ENCODE measurements at places on chromosomes 11 and 22. TPM values are rescaled to one million over a fixed set of nuclear protein-coding genes. Genes with fewer than 3 reads are reported as not detected.
A peak's percentile ranks its signal among the peaks of the same experiment; 100 is the strongest.

DNA sequence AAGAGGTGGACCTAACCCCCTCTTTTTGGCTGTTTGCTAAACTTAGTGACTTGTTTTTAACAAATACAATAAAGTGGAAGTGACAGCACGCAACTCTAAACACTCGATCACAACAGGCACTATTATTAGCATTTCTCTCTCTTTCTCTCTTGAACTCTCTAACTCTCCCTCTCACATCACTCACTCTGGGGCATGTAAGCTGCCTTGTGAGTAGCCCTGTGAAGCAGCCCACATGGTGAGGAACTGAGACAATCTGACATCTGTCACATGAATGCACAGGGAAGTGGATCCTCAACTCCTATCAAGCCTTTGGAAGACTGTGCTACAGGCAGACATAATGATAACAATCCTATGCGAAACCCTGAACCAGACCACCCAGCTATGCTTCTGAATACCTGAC is 609.0 kb upstream of the CNTN5 start:
- no peak overlapping the region for H3K4me3 ChIP-seq
- no peak for DNase-seq

- H3K27me3 ChIP-seq, result no peaks in the 10 kb centered on the region
- no peaks in the 10 kb centered on the region for H3K36me3 ChIP-seq
- no peaks in the 10 kb centered on the region for H3K4me1 ChIP-seq
- H3K4me3 ChIP-seq, result no peak overlapping the region
- no peak for DNase-seq
Measured at GRCh38 chr11:65077451-65077850, 6.4 kb downstream of the CDCA5 start.

DNA sequence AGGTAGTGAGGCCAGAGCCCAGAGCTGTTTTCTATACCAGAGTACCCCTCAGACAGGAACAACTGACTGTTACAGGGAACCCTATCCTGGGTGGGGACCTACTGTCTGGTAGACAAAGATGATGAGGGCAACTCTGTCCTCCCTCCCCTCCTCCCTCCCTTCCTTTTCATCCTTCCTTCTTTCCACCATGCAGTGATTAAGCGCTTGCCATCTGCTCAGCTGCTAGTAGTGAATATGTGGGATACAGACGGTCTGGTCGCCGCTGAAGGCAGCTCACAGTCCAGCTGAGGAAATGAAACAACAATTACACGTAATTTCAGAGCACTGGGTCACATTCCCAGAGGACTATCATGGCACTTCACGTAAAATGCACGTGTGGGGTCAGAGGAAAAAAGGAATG is 597.1 kb downstream of the BUD13 start:
- H3K36me3 ChIP-seq, result no peaks in the 10 kb centered on the region
- peaks cover 43% of the 10 kb centered on the region for H3K27me3 ChIP-seq
- H3K27ac ChIP-seq, result no peak overlapping the region
- peaks cover 11% of the 10 kb centered on the region for H3K4me1 ChIP-seq

GRCh38 chr11:55726715-55727324 is 46.4 kb upstream of the OR5D13 start:
- H3K27ac ChIP-seq, result no peak overlapping the region
- H3K4me3 ChIP-seq, result no peak overlapping the region
- H3K27me3 ChIP-seq, result no peaks in the 10 kb centered on the region
- H3K4me1 ChIP-seq, result no peaks in the 10 kb centered on the region
- no peak for DNase-seq

GRCh38 chr11:70174547-70175235 is 28.4 kb upstream of the FADD start:
- DNase-seq, result no peak
- H3K4me3 ChIP-seq, result no peak overlapping the region
- no peaks in the 10 kb centered on the region for H3K4me1 ChIP-seq
- H3K27me3 ChIP-seq, result peaks cover 12% of the 10 kb centered on the region
- no peaks in the 10 kb centered on the region for H3K36me3 ChIP-seq
- no peak overlapping the region for H3K27ac ChIP-seq

DNA sequence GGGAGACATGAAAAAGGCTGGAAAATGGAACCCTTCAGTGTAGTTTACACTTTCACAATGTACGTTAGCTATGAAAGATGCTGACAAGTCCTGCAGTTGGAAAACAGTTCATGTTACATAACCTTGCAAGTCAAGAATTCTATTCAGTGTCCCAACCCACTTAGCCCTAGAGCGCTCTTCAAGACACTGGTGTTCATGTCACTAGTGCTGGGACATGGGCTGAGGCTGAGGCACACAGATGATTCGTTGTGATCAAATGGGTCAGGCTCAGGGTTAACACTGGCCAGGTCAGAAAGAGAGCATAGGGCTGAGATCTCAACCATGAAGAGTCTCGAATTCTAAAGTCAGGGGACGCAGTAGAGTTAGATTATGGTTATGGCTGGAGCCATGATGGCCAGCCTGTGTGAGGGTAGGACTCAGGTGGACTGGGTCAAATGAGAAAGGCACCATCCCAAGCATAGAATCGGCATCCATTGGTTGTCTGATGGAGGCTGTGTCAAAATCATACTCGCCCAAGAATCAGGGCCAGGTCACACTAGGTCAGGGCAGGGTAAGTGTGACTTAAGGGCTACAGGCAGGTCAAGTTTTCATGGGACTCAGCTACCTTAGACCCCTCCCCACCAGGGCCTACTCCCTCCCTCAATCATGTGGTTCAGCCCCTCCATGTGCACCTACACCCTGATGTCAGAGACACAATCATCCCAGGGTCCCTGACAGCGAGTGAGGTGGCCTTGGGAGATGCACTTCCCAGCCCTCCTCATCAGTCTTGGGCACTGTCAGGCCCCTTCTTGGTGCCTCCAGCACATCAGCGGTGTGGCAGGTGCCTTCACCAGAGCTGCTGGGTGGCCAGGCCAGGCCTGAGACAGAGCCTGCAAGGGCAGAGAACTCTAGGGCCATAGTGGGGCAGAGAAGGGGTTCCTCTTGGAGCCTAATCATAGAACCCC is 20.2 kb downstream of the IGLL5 start:
- DNase-seq, result no peak
- peaks cover 39% of the 10 kb centered on the region for H3K27me3 ChIP-seq
- no peaks in the 10 kb centered on the region for H3K36me3 ChIP-seq

DNA sequence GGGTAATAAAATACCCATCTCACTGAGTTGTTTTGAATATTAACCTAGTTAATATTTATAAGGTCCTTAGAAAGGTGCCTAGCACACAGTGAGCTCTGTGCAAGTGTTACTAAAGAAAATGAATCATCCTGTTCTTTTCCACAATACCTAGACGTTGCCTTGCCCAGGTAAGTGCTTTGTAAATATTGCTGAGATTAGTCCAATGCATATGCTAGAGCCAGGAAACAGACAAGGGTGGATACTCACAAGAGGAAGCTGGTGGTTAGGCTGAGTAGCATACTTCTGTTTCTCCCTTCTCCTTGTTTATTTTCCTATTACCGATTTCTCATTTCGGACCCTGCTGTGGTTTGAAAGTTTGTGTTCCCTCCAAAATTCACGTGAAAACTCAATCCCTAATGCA is 58.1 kb upstream of the BARX2 start:
- no peak overlapping the region for H3K4me3 ChIP-seq
- H3K27ac ChIP-seq, result no peak overlapping the region
- no peaks in the 10 kb centered on the region for H3K27me3 ChIP-seq
- peaks cover 24% of the 10 kb centered on the region for H3K4me1 ChIP-seq

GRCh38 chr11:57637626-57638004 is 12.1 kb downstream of the YPEL4 start:
- H3K4me3 ChIP-seq, result peak overlapping the region; percentile 93
- peak overlapping the region; percentile 83 for H3K27ac ChIP-seq
- DNase-seq, result no peak
- H3K27me3 ChIP-seq, result peaks cover 11% of the 10 kb centered on the region
- peaks cover 40% of the 10 kb centered on the region for H3K4me1 ChIP-seq

DNA sequence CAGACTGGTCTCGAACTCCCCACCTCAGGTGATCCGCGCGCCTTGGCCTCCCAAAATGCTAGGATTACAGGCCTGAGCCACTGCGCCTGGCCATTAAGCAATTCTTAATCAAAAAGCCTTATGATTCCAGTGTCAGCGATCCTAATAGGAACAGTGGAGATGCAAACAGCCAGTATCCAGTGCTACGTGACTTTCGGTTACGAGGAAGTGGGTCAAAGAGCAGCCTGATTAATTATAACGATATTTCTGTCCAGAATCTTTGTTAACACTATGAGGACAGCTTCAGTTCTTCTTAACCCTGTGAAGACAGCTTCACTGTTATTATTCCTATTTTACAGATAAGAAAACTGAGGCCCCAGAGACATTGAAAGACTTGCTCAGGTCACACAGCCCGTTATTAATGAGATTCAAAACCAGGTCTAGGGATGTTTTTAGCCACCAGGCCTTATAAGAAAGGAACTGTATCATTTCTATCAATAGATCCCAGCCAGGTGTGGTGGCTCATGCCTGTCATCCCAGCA is 17.3 kb upstream of the HMOX1 start:
- DNase-seq, result no peak
- no peaks in the 10 kb centered on the region for H3K36me3 ChIP-seq
- no peaks in the 10 kb centered on the region for H3K4me1 ChIP-seq
- H3K27me3 ChIP-seq, result peaks cover 10% of the 10 kb centered on the region
- no peak overlapping the region for H3K27ac ChIP-seq
- H3K4me3 ChIP-seq, result no peak overlapping the region

GRCh38 chr11:123168241-123168640 is 26.8 kb downstream of the CLMP start:
- peaks cover 34% of the 10 kb centered on the region for H3K27me3 ChIP-seq
- H3K27ac ChIP-seq, result no peak overlapping the region
- H3K4me3 ChIP-seq, result no peak overlapping the region
- no peak for DNase-seq
- H3K36me3 ChIP-seq, result no peaks in the 10 kb centered on the region

DNA sequence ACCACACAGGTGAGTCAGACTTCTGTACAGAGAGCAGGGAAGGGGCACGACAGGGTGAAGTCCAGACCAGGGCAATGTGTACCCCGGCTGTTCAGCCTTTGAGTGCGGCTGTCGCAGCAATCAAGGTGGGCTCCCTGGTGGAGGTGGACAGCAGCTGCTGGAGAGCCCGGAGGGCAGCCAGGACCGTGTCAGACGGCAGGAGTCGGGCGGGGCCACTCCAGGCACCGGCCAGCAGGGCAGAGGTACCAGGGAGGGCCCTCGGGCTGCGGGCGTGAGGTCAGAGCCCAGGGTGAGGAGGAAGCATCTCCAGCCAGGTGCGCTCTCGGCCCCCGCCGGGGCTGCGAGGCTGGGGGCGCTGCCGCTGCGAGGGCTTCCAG is 802 bp upstream of the PIM3 start:
- H3K27ac ChIP-seq, result peak overlapping the region; percentile 99
- H3K36me3 ChIP-seq, result peaks cover 31% of the 10 kb centered on the region
- H3K4me1 ChIP-seq, result peaks cover 73% of the 10 kb centered on the region
- no peak for DNase-seq
- H3K27me3 ChIP-seq, result no peaks in the 10 kb centered on the region

DNA sequence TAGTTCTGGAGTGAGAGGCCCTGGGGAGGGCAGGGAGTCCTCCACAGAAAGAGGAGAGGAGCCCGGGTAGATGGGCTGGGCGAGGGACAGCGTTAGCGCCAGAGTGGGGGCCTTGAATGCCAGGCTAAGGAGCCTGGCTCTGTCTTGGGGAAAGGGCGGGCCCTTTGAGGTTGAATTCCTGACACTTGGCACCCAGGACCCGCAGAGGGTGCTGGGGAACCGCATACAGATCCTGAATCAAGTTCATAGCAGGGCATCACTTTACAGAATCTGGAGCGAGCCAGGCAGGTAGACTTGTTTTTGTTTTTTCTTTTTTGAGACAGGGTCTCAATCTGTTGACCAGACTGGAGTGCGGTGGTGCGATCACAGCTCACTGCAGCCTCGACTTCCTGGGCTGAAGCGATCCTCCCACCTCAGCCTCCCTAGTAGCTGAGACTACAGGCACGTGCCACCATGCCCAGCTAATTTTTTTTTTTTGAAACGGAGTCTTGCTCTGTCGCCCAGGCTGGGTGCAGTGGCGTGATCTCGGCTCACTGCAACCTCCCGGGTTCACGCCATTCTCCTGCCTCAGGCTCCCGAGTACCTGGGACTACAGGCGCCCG is 6.1 kb downstream of the CARNS1 start:
- peaks cover 44% of the 10 kb centered on the region for H3K4me1 ChIP-seq

DNA sequence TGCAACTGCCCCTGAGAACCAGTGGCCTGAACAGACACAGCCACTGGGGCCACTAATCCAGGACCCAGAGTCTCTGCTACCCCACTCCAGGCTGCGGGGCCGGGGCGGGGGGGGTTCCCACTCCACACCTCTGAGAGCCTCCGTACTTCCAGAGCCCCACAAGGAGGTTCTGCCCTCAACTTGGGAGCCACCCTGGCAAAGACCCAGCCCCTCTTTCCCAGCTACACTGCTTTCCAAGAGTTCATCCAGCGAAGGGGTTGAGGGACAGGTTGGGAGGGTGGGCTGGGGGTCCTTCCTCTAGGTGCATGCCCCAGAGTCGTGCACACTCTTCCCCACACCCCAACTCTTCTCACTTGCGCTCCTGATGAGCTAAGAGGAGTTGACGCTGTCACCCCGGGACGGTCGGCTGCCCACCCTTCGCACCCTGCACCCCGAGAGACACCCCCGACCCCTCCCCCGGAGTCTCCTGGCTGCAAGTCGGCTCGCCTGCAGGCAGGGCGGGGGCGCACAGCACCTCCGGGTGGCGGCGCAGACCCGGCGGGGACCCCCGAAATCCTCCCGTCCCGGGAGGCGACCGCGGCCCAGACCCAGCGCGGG is 531 bp downstream of the RAB3IL1 start:
- H3K4me3 ChIP-seq, result peak overlapping the region; percentile 78
- no peaks in the 10 kb centered on the region for H3K36me3 ChIP-seq
- peak overlapping the region; percentile 94 for H3K27ac ChIP-seq
- H3K27me3 ChIP-seq, result peaks cover 10% of the 10 kb centered on the region
- peak; percentile 34 for DNase-seq

DNA sequence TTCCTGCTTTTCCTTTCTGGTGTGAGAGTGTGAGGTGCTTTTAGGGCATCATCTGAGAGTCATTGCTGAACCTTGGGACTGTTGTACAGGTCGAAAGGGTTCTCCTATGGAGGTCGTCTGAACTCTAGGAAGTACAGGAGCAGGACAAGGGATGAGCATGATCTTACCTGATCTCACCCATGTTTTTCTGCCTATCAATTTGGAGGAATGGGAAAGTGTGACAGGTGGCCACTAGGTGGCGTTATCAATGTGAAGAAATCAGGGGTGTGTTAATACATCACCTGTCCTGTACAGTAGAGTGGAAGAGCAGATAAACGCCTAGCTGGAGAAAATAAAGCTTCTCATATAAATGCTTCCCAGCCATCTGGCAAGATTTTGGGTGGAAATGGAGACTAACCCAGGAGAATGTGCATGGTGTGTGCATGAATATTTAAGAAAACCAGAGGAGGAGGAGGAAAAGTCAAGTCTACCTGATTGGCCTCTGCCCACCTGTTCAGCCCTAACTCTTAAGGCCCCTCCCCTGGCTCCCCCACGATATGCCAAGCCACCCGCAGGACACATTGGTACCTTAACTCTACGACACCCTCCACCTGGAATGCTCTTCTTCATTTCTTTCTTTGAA is 72.0 kb upstream of the NARS2 start:
- no peak overlapping the region for H3K4me3 ChIP-seq
- no peak for DNase-seq
- H3K27ac ChIP-seq, result no peak overlapping the region
- peaks cover 43% of the 10 kb centered on the region for H3K27me3 ChIP-seq

TEX12 gene
- total RNA-seq, result 0.22 TPM

C11orf91 gene
- not detected for total RNA-seq

P4HA3 gene
- total RNA-seq, result 0.16 TPM

BIK gene
- 0.41 TPM for total RNA-seq

CEP126 gene
- total RNA-seq, result 1.5 TPM

CALCB gene
- total RNA-seq, result not detected

PRR33 gene
- 2.4 TPM for total RNA-seq

CDK2AP2 gene
- 66.1 TPM for total RNA-seq
